ENCODE measurements at places on chromosomes 1 and 21. TPM values are rescaled to one million over a fixed set of nuclear protein-coding genes. Genes with fewer than 3 reads are reported as not detected.

PLCH2 gene
- total RNA-seq: 41.0 TPM

PEF1 gene
- total RNA-seq: 83.1 TPM

BARHL2 gene
- not detected for total RNA-seq

GRCh38 chr1:182917378-182917777, 35.6 kb downstream of the SHCBP1L start:
- no peak for DNase-seq
- H3K4me1 ChIP-seq: no peaks in the 10 kb centered on the region

- H3K27me3 ChIP-seq: no peaks in the 10 kb centered on the region
- no peaks in the 10 kb centered on the region for H3K36me3 ChIP-seq
Observed at GRCh38 chr1:61079898-61080336, 2.4 kb upstream of the NFIA start.

- H3K27ac ChIP-seq: no peak overlapping the region
- no peak overlapping the region for H3K4me3 ChIP-seq
- H3K36me3 ChIP-seq: no peaks in the 10 kb centered on the region
- no peak for DNase-seq
- no peaks in the 10 kb centered on the region for H3K4me1 ChIP-seq
Observed at GRCh38 chr1:201728731-201729130, 100.2 kb upstream of the IPO9 start.
